ENCODE measurements at places on chromosomes 11 and 22.
A peak's percentile ranks its signal among the peaks of the same experiment; 100 is the strongest.

- DNase-seq, result no peak
These were observed 34.5 kb upstream of the SEZ6L start for GRCh38 chr22:26134654-26135330.

GRCh38 chr11:91296629-91297028, 928.0 kb upstream of the FAT3 start:
- DNase-seq, result no peak

GRCh38 chr11:32259641-32260081, 168.8 kb downstream of the RCN1 start:
- DNase-seq, result no peak

DNA sequence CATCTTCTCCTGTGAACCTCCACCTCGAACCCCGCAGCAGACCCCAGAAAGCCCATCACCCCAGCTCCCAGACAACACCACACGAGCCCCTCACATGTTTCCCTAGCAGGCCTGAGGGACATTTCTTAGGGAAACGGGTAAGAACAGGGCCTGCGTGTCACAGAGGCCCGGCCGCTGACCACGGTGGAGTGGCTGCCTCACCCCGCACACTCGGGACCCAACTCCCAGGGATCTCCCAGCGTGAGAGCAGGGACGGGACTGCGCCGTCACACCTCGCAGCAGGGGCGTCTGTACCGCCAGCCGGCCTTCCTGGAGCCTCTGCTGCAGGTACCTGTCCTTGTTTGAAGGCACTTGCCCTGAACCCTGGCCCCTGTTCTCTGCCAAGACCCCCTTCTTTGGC, 10.2 kb downstream of the ATP5MGL start:
- no peak for DNase-seq

DNA sequence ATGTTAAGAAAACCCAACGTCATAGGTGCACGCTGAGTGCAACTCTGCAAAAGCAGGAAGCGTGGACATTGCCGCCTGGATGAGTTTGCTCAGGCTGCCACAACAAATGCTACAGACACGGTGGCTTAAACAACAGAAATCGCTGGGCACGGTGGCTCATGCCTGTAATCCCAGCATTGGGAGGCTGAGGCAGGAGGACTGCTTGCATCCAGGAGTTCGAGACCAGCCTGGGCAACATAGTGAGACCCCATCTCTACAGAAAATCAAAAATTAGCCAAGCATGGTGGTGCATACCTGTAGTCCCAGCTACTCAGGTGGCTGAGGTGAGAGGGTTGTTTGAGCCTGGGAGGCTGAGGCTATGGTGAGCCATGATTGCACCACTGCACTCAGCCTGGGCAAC, 13.4 kb upstream of the PGA3 start:
- no peak for DNase-seq

GRCh38 chr22:18112440-18112839, 1.8 kb downstream of the TUBA8 start:
- no peak for DNase-seq

- DNase-seq, result no peak
These were observed 126.2 kb upstream of the SEZ6L start for GRCh38 chr22:26043031-26043430.

DNA sequence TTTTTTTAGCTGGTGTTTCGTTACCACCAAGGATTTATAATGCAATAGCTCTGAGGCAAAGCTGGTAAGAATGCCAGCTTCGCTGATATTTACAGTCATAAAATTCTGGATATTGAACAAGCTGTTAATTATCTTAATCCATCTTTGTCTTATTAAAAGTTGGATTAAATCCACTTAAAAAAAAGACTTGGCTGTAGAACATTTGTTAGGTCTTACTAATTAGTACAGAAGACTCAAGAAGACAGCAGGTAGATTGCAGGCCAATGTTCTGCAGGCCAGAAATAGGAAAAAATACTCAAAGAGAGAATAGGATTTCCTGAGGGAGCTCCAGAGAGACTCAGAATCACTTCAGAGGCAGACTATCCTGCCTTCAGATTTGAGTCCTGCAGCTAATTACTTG, 7.5 kb downstream of the ROBO4 start:
- no peak for DNase-seq

GRCh38 chr22:46040471-46041465, 63.8 kb upstream of the WNT7B start:
- no peak for DNase-seq

GRCh38 chr11:119266517-119267255, 50.2 kb downstream of the MCAM start:
- no peak for DNase-seq

DNA sequence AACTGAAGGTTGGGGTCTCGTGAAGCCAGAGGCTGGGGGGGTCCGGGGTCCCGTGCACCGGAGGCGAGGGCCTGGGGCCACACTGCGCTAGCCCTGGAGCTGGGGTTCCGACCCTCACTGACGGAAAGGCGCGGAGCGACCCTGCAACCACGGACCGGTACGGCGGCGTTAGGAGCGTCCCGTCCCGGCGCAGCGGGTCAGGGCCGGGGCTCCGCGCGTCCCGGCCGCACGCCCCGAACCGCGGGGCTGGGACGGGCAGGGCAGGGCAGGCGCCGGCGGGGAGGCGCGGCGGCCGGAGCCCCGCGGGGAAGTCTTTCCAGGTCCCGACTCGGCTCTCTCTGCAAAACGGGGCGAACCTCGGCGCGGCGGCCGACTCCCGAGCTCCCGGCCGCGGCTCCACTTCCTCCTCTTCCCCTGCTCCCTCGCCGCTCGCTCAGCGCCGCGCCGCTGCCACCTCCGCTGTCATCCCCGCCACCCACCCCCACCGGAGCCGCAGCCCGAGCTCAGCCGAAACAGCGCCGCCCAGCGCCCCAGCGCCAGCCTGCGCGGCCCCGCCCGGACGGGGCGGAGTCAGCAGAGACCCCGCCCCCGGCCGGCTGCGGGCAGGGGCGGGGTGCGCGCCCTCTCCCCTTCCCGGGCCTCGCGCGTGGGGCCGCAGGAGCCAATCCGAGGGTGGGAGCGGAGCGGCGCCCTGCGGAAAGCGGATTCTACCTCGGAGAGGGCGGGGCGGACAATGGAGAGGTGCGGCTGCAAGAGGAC, at the start of gene GDPD5:
Gene GDPD5, minus strand, starts transcription at position 509 of the 759 bp plus-strand sequence. CDS start 48,206 bp downstream, outside the sequence.
- DNase-seq, result peak; percentile 93
